Left cardiac atrium (tissue), 4 donors: ENCODE measurements at places on chromosomes 3 and 15.

GRCh38 chr3:190862209-190863118 lies at the start of gene GMNC:
GMNC (minus strand) TSS chr3:190862694; CDS start chr3:190862615, 79 bp downstream.
- peak; percentile 90 for DNase-seq

- DNase-seq, result no peak
Observed at GRCh38 chr3:128237348-128238183, 84.3 kb downstream of the EEFSEC start.

- no peak for DNase-seq
Observed at GRCh38 chr3:85667744-85668143, 709.0 kb downstream of the CADM2 start.

DNA sequence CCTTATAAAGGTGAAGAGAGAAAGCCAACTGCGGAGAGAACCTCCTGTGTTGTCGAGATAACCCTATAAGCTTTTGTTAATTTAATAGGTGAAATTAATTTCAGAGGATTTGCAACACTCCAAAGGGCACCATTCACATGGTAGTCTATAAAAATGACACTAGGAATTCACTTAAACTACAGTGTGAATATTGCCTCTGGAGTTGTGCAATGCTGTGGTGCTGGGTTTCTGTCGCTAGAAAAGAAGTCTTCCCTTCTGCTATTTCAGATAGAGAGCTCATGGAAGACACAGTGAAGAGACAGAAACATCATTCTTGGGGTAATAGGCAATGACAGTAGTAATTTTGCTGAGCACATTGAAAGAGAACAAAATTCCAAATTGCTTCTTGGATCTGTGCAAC lies 28.8 kb upstream of the PROK2 start:
- no peak for DNase-seq

DNA sequence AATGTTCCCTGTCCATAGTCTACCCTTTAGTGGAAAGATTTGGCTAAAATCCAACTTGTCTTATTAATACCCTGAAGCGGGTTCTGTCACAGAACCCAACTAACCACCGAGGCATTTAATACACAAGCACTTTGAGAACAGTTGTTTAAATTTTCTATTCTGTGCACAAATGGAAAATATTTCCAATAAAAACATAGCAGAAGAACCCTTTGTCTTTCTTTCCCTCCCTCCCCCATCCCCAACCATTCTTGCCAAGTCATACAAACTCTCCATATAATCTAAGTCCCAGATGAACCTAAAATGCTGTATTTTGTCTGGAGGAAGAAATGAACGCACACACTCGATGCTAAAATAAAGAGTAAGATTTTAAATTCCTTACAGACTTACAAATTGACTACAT lies 126.9 kb upstream of the STRIT1 start:
- DNase-seq, result no peak

DNA sequence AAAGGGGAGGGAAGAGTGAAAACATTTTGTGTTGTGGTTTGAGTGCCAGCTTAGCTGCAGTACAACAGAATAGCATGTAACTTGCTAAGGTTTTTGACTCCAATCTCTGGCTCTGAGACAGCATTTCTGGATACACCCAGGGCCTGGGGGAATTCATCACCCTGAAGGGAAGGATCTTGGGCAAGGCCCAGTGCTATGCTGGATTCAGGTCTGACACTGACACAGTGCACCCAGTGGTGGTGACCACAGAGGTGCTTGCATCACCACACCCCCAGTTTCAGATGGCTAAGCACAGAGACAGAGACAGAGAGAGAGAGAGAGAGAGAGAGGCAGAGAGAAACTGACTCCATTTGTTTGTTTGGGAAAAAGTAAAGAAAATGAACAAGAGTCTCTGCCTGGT lies 74.1 kb upstream of the KBTBD8 start:
- DNase-seq, result no peak

DNA sequence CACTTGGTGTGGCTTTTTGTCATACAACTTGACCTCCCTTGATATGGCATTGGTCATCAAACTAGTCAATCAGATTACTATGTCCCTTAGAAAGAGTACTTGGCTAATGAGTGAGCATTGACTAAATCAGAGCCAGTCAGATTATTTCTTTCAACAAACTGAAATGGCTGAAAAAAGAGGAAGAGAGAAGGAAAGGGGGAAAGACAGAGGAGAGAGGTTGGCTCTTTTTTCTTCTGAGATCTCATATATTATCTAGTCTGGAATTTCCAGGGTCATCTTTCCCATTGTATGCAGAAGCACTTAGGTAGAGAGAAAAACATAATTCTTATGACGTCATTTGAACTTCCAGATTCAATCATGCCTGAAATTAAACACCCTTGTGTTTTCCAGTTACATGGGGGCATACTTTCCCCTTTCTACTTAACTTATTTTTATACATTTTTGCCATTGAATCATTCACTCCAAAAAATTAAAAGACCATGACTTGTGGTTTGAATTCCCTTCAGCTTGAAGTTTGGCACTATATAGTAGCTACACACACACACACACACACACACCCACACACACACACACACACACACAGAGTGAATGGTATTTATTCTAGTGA lies 387.8 kb downstream of the LSAMP start:
- no peak for DNase-seq

DNA sequence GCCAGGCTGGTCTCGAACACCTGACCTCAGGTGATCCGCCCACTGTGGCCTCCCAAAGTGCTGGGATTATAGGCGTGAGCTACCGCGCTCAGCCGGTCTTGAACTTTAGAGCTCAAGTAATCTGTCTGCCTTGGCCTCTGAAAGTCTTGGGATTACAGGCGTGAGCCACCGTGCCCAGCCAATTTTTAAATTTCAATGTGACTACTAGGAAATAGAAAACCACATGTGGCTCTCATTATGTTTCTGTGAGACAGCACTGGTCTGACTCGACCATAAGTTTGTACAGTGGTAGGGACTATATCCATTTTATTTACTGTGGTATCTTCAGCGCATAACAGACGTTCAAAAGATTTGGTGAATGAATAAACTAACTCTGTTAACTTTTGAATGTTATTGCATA lies 9.1 kb downstream of the ZFAND6 start:
- DNase-seq, result no peak

DNA sequence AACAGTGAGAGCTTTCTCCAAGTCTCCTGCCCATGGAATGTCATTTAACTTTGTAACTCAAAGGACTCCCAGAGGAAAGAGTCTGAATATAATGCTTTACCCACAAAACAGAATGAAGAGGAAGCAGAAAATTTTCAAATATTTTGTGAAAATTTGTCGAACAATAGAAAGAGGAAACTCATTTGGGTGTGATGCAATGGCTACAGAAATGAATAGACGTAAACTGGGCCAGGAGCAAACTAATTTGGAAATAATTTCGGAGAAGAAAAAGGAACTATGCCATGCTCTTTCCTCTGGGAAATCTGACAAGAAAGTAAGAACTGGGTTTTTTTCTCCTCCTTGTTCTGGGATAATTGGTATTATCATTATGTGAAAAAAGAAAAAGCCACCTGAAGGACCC lies 11.2 kb upstream of the SUMF1 start:
- no peak for DNase-seq
